ENCODE measurements at places on chromosomes 5 and 9.
A peak's percentile ranks its signal among the peaks of the same experiment; 100 is the strongest.

DNA sequence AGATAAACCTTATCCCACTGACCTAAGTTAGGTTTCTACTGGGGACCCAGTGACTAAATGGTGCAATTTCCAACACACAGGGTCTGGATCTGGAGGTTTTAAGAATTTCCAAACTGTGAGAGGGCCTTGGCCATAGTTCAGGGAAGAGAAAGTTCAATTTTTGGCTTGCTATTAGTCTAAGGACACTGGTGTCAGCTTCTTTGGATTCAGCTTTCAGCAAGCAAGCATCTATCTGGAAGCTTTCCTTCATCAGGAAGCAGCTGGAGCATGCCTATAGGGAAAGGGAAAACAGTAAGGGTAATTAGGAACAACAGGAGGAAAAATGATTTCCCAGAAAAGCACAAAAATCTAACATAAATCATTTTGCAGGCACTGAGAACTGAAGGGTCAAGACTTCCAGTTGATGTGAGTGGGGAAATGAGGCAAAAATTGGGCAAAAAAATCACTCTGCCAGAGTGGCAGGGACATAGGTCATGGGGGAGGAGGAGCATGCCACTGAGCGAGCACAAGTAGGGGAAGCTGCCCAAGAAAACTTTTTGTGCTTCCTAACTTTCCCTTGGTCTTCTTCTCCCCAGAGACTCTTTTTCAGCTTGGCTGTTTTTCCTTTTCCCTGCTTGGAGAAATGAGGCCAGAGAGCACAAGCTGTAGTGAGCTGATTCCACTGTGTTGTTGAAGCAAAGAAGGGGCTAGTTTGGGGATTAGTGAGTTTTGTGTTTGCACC, 299.6 kb downstream of the FGF10 start:
- no peak for DNase-seq

DNA sequence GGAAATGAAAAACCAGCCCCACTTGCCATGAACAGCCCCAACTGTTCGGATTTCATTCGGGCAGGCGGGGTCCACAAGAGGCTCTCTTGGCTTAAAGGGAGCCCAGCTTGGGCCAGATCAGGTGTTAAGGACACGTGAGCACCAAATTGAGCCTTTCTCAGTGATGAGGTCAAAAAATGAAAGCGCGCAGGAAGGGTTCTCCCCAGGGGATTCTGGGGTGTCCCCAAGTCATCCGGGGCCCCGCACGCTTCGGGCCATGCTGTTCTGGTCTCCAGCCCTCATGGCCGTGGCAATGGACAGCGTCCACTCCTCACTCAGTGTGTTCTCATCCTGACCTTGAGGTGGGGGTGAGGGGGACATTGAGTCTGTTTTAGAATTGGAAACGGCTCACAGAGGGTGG, 10.9 kb downstream of the AK1 start:
- no peak for DNase-seq

GRCh38 chr5:97538912-97539311, 355.9 kb upstream of the RIOK2 start:
- no peak for DNase-seq

- DNase-seq, result no peak
Measured at GRCh38 chr9:137172901-137173795, 1.3 kb upstream of the TMEM210 start.

GRCh38 chr5:141958113-141958512, at the start of gene PCDH12:
TSS of gene PCDH12 (minus strand) at chr5:141958202. CDS start at chr5:141957851, 351 bp downstream.
- DNase-seq, result peak; percentile 39

DNA sequence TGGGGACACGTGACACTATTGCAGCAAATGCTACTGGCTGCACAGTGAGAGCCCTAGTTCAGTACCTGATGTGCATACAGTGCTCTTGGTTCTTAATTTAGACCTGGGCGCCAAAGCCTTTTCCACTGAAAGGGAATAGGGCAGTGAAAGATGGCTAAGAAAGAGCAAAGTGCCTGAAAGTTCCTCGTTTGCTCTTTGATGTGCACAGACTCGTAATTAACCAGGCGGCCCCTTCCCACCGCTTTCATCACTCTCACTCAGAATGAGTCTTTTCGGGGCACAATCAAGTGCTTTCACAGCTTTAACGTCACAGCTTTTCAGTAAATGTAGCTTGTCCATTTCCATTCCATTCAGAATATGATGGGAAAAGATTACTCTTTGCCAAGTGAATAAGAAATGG, 116.6 kb upstream of the ADRA1B start:
- no peak for DNase-seq

GRCh38 chr9:135308821-135309762, 170.5 kb upstream of the PPP1R26 start:
- no peak for DNase-seq

GRCh38 chr9:134858051-134858841, 22.4 kb upstream of the FCN2 start:
- no peak for DNase-seq

DNA sequence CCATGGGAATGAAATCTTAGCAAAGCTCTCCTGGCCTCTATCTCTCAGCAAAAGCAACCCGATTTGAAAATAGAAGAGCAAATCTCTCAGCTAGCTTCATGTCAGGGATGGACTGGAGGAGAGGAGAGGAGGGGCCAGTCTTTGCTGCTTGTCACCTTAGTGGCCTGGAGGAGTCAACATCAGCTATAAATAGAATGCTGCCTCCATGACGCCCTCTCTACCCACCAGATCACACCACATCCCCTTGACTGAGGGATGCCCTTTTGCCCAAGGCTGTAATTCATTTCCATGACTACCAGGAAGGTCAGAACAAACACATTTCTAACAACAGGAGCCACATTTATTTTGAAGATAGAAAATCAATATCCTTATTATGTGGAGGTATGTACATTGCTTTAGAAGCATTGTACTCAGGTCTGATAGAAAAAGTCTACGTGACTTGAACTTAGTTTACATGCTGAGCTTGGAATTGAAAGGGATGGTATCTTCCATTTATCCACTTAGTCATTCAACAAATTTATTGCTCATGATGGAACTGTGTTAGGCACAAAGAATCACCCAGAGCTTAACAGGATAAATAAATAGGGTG, 92.4 kb upstream of the LIFR start:
- no peak for DNase-seq

DNA sequence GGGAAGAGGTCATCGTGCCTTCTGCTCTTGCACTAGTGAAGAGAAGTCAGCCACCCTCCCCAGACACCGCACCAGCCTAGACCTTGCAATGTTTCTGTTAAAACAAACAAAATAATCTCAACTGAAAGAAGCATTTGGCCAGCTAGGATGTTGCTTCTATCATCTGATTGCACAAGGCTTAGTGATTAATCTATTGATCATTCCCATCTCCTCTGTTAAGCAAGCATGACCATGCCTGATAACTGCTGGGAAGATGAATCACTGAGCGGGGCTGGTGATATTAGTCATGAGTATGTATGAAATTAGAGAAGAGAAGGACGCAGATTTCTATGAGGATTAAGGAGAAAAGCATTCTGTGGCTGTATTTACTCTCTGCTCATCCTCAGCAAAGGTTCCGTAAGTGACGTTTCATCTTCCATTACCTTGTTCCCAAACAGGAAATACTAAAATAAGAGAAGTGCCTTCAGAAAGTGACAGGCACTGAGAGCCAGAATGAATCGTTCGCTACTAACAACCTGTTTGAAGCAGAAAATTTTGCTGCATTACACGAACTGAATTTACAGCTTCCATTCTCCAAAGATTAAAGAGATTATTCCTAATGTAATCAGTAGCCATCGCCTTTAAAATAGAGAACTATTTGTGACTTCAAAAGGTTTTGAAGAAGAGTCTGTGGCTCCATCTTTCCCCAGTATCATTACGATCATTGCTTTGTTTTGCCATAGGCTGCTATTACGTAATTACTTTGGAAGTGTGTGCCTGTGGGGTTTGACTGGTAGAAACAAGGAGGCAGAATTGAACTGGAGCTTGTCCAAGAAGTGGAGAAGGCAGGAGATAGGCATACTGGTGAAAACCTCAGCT, 219.1 kb downstream of the MED10 start:
- DNase-seq, result no peak

GRCh38 chr9:1337169-1337568, 287.0 kb downstream of the DMRT2 start:
- DNase-seq, result no peak

GRCh38 chr9:112242147-112242804, 67.2 kb upstream of the SUSD1 start:
- DNase-seq, result no peak

- no peak for DNase-seq
Measured at GRCh38 chr5:146428658-146429057, 18.5 kb upstream of the TCERG1 start.

GRCh38 chr5:141517880-141518617, 29.2 kb downstream of the PCDHGC5 start:
- no peak for DNase-seq

GRCh38 chr5:83742089-83742488, 21.4 kb upstream of the HAPLN1 start:
- DNase-seq, result no peak

DNA sequence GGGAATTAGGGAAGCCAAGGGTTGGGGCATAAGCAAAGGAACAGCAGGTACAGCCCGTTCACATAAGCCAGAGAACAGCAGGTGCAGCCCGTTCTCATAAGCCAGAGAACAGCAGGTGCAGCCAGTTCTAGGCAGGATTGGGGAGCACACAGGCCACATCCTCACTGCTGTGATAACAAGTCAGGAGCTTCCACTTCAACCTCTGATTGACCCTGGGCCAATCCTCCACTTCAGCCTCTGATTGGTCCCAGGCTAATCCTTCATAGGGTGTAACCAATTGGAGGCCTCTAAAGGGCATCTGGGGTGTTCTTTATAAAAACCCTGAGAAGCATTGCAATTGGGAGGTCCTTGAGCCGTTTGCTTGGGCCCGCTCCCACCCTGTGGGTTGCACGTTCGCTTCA, 27.5 kb downstream of the CEL start:
- DNase-seq, result peak; percentile 20

- DNase-seq, result no peak
Measured at GRCh38 chr9:88396836-88397577, 8.8 kb downstream of the SPIN1 start.

GRCh38 chr9:18263377-18263776, 210.6 kb upstream of the ADAMTSL1 start:
- DNase-seq, result no peak

DNA sequence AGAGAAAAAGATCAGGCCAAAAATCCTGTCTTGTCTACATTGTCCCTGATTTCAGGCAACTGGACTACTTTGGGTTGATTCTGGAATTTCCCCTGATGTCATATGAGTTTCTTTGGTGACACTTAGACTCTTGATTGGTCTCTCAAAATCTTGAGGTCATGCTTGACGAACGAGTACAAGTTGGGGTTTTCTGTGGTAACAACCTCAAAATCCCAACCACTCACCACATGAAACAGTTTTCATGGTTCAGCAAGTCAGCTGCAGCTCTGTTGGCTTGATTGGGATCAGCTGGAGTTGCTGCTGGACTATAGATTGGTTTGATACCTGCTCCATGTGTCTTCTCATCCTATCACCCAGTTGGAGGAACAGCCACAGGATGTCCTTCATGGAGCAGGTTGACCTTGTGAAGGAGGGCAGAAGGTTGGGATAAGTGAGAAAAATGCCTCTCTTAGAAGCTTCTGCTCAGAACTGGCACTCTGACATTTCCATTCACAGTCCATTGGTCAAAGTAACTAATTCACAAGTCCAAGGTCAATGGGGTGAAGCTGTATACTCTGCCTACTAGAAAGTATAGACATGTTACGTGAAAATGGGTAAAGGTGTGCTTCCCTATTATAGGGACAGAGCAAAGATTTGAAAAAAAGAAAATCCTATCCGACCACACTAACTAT, 284.5 kb downstream of the SH3GL2 start:
- DNase-seq, result no peak

DNA sequence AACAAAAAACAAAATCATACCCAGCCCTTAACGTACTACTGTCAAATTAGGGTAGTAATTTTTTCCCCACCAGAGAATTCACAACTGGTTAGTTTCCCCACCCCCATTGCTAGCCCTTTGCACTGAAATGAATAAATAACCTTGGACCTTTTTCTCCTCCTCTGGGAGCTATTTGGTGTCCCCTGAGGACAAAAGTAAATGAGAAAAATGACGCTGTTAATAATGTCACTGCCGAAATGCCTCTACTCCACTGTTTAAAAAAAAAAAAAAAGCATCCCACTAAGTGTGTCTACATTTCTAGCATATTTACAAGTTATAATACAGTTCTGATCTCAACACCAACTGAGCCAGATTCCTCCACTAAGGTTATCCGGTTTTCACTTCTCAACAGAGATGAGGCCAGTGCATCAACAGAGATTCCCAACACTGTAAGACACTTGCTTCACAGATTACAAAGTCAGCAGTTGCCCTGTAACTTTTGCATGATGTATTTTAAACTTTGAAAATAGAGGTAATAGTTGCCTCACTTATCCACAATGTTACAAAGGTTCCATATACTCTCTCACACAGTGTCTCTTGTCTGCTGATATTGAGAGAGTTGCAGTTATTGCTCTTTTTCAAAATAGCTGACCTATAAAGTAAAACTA, 5.1 kb upstream of the NFIB start:
- DNase-seq, result no peak
